ENCODE measurements at places on chromosomes 1 and 21. TPM values are rescaled to one million over a fixed set of nuclear protein-coding genes. Genes with fewer than 3 reads are reported as not detected.
A peak's percentile ranks its signal among the peaks of the same experiment; 100 is the strongest.

DNA sequence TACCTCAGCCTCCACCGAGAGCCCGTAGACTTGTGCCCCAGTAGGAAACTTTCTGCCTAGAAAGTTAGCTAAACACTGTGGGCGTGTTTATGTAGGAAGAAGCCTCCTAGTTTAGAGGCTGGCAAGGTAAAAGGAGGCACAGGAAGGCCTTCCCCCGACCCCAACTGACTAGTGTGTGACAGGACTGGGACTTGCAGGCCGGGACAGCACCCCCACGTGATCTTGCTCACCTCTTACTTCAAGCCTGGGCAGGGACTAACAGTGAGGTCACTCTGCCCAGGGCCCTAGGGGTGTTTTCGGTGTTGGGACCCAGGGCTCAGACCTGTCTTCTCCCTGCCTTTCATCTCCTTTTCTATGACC, 392 bp upstream of the TAGLN2 start:
- DNase-seq: no peak
- H3K4me1 ChIP-seq: peaks cover 40% of the 10 kb centered on the region
- H3K27ac ChIP-seq: peak overlapping the region; percentile 100
- H3K36me3 ChIP-seq: no peaks in the 10 kb centered on the region
- no peaks in the 10 kb centered on the region for H3K27me3 ChIP-seq

- no peaks in the 10 kb centered on the region for H3K4me1 ChIP-seq
- no peak overlapping the region for H3K4me3 ChIP-seq
- no peak for DNase-seq
- no peaks in the 10 kb centered on the region for H3K36me3 ChIP-seq
- no peaks in the 10 kb centered on the region for H3K27me3 ChIP-seq
Observed at GRCh38 chr1:70458131-70458530, 47.1 kb downstream of the CTH start.

- no peaks in the 10 kb centered on the region for H3K4me1 ChIP-seq
- peaks cover 91% of the 10 kb centered on the region for H3K36me3 ChIP-seq
- no peaks in the 10 kb centered on the region for H3K27me3 ChIP-seq
- no peak overlapping the region for H3K27ac ChIP-seq
- H3K4me3 ChIP-seq: no peak overlapping the region
Observed at GRCh38 chr1:244419024-244419423, 32.7 kb downstream of the ADSS2 start.

- no peaks in the 10 kb centered on the region for H3K36me3 ChIP-seq
- DNase-seq: no peak
- H3K4me1 ChIP-seq: no peaks in the 10 kb centered on the region
- no peaks in the 10 kb centered on the region for H3K27me3 ChIP-seq
- no peak overlapping the region for H3K27ac ChIP-seq
- H3K4me3 ChIP-seq: no peak overlapping the region
Observed at GRCh38 chr1:77476475-77476874, 194.7 kb downstream of the AK5 start.

DNA sequence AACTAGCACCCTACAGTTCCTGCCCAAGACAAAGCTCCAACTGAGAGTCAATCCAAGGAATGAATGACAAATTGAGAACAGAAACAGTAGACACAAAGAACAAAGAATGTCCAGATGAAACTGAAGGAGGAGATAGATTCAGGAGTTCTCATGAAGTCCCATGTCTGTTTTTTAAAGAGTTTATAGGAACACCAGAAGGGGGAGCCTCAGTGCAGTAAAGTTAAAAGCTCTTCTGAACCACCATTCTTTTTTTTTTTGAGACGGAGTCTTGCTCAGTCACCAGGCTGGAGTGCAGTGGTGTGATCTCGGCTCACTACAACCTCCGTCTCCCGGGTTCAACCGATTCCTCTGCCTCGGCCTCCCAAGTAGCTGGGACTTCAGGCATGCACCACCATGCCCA, 323.6 kb downstream of the MRPL39 start:
- no peaks in the 10 kb centered on the region for H3K27me3 ChIP-seq
- H3K36me3 ChIP-seq: no peaks in the 10 kb centered on the region
- no peaks in the 10 kb centered on the region for H3K4me1 ChIP-seq
- peak; percentile 27 for DNase-seq
- H3K4me3 ChIP-seq: no peak overlapping the region

GRCh38 chr1:55572878-55573734, 357.9 kb upstream of the USP24 start:
- no peak overlapping the region for H3K27ac ChIP-seq
- no peaks in the 10 kb centered on the region for H3K27me3 ChIP-seq
- no peak overlapping the region for H3K4me3 ChIP-seq
- no peaks in the 10 kb centered on the region for H3K4me1 ChIP-seq

- H3K36me3 ChIP-seq: no peaks in the 10 kb centered on the region
- no peaks in the 10 kb centered on the region for H3K4me1 ChIP-seq
- H3K27me3 ChIP-seq: no peaks in the 10 kb centered on the region
- DNase-seq: no peak
- no peak overlapping the region for H3K27ac ChIP-seq
Observed at GRCh38 chr1:239861985-239862384, 229.7 kb upstream of the FMN2 start.

The PDZK1IP1 gene
- total RNA-seq: not detected

The ZNF695 gene
- 0.51 TPM for total RNA-seq

The FMO2 gene
- total RNA-seq: not detected
